ENCODE measurements at places on chromosomes 16 and 17.

- DNase-seq = no peak
These were observed 55.3 kb upstream of the RBFOX3 start for GRCh38 chr17:79666111-79666510.

GRCh38 chr16:76681296-76681695, 404.1 kb downstream of the CNTNAP4 start:
- DNase-seq = no peak

DNA sequence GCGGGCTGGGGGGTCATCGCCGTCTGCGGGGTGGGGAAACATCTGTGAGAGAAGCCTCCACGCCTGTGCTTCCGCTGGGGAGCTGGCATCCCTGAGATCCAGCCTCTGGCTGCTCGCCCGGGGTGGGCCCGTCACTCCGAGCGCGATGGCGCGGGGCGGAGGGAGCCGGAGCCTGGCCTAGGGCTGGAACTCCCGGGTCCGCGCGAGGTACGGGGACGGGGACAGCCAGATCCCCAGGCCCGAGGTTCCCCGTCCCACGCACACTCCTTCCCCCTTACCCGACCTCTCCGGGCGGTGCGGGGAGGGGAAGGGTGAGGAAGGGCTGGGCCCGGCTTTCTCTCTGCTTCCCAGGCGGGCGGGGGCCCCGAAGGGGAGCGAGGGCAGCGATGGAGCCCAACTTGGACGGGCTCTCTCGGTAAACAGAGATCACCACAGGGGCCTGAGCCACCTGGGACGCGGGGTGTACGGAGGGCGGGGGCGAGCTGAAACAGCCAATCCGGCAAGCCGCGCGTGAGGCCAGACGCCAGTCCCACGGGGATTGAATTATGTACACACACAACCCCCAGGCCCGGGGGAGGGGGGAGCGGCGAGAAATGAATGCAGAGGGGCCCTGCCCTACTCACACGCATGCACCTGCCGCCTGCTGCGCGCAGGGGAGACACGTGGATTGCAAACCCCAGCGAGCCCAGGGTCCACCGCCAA, at the start of gene SLC16A11:
TSS of gene SLC16A11 (minus strand) at position 596 of the 702 bp plus-strand sequence. CDS start at position 17, 579 bp downstream.
- DNase-seq = no peak

GRCh38 chr16:22681554-22682291, 132.2 kb upstream of the HS3ST2 start:
- no peak for DNase-seq

DNA sequence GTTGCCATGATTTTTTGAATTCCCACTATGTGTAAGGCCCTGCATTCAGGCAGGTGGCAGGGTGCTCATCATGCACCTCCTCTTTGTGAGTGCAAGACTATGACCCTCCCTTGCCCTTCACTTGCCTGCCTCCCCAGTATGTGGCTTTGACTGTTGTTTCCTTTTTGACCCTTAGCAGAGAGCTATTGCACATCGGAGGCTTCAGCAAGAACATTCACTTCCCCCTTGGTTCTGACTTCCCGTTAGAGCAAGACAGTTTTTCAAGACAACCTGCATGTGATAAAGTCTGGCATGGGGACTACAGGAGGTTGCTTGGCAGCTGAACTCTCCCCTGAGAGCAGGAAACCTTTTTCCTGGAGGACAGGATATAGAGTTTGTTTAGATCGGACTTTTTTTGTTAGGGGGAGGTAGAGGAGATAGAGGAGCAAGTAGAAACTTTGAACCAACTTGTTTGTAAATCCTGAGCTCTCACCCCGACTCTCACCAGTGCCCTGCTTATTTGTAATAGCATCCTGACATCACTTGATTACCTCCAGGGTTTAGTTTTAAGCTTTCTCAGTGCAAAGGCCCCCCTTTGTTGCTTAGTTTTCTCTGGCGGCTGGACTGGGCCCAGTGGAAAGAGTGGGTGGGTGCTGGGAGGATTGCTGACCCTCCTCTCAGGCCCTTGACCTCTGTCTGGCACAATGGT, 34.3 kb downstream of the LIMD2 start:
- DNase-seq = no peak

DNA sequence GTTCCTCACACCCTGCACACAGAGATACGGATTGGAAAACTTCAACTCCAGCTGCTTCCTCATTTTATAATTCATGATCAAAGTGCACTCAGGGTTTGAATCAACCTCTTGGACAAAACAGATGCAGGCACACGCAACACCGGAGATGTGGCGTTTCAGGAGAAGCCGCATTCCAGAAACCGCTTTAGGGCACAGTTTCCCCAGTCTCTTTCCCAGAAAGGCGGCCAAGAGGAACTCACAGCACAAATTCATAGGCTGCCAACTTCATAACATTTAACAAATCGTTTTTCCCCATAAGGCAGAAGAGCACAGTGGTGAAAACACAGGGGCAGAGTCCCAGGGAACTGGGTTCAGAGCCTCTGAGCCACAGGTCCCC, 8.4 kb downstream of the MTHFSD start:
- DNase-seq = no peak

- no peak for DNase-seq
These were observed 51.8 kb downstream of the RAI1 start for GRCh38 chr17:17732892-17733670.

DNA sequence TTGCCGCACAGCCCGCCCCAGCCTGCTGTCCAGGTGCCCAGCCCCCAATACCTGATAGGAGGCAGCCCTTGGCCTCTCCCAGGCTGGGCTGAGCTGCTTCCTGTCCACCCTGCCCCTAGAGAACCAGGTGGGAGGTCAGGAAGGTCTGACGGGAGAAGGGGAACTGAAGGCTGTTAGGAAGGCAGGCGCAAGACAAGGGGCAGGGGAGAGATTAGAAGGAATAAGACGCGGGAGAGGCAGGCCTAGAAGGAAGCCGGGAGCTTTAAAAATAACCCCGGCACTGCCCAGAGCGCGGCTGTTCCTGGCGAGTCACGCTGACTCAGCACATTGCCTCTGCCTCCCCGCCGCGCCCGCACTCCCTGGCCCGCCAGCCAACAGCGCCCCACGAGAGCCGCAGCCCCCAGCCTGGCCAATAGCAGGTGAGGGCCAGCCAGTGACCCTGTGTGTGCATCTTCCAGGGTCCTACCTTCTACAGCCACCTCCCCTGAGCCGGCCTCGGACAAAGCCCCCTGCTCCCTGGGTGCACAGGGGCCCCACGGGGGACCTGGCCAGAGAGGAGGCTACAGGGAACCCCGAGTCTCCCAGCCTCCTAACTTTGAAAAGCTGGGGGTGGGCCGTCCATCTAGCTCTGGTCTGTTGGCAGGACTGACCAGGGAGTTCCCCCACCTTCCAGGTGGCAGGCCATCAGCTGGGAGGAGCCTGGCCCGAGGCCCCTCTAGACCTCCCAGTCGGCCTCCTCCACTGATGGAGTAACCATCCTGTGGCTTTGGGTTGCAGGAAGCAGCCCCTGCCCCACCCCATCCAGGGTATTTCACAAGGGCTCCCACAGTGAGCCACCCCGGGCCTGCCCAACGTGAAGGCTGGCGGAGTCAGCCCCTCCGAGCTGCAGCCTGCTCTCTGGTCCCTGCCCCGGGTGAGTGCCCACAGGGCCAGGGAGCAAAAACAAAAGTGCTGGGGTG, 4.0 kb downstream of the MAFG start:
- DNase-seq = no peak

- DNase-seq = no peak
These were observed 36.8 kb downstream of the ASPA start for GRCh38 chr17:3512505-3513171.

DNA sequence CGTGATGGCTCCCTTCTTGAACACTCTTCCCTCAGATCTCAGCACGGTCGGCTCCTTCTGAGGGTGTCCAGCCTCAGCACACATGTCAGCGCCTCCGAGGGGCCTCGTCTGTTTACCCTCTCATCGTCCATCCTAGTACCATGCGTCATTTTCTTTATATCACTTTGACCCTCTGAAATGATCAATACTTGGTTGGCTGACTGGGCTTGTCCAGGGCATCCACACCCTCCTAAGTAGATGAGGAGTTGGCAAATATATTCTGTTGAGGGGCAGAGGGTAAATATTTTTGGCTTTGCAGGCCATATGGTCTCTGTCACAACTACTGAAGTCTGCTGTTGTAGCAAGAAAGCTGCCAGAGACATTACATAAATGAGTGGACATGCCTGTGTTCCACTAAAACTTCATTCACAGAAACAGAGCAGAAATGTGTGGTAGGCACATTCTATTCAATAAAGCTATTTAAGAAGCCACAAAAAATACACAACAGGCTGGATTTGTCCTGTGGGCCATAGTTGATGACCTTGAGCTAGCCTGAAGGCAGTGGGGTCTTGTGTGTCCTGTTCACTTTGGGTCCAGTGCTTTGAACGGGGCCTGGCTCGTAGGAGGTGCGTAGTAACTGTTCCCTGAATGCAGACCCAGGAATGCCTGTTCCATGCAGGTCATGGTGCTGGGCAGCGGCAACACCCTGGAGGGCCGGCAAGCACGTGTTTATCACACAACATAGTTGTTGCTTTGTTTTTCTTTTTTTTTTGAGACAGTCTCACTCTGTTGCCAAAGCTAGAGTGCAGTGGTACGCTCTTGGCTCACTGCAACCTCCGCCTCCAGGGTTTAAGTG, 185.8 kb downstream of the SNX29 start:
- DNase-seq = no peak

DNA sequence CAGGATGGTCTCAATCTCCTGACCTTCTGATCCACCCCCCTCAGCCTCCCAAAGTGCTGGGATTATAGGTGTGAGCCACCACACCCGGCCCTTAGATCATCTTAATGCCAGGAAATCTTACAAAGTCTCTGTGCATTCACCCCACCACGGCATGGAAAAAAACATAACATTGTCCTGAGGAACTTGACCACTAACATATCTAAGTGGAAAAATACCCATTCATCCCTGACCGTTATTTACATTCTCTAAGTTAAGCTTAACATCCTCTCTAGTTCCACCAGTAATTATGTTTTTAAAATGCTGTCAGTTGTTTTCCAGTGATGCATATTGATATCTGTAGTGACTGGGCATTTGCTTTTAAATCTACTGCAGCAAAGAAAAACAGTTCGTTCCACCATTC, 3.4 kb upstream of the HID1 start:
- DNase-seq = no peak

- no peak for DNase-seq
These were observed 12.7 kb upstream of the N4BP1 start for GRCh38 chr16:48622456-48623303.

- DNase-seq = no peak
These were observed 9.1 kb downstream of the ZSCAN10 start for GRCh38 chr16:3089717-3090592.

GRCh38 chr16:58462089-58462488, 37.9 kb upstream of the NDRG4 start:
- DNase-seq = no peak

- DNase-seq = peak; percentile 85
These were observed 3.3 kb upstream of the NHERF2 start for GRCh38 chr16:2023092-2024031.

DNA sequence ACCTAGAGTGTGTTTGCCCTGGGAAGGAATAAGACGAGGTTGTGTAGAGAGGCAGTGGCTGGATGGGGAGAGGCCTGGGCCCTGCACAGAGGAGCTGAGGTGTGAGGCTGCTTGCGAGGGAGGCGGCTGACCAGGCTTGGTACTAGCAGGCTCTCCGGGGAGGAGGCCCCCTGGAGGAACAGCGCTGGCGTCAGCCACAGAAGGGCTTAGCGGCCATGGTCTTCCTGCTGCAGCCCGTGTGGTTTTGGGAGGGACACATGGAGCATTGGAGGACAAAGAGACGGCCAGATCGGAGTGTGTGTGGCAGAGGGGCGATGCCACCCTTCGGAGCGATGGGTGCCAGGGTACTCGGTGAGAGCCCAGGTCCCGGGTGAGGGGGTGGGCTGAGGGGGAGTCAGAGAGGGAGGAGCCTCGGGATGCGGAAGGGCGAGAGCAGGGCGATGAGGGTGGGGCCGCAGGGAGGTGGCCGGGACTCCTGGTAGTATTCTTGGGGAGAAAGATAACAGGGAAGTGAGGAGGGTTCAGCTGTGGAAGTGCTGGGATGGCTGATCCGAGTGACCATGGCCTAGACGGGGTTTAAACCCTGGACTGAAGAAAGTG, 8.3 kb downstream of the BANP start:
- no peak for DNase-seq

GRCh38 chr17:66379544-66379943, 77.1 kb downstream of the PRKCA start:
- DNase-seq = no peak

- DNase-seq = no peak
These were observed 223.5 kb downstream of the CYB561 start for GRCh38 chr17:63222655-63223054.

GRCh38 chr16:76345163-76345661, 68.0 kb downstream of the CNTNAP4 start:
- no peak for DNase-seq

DNA sequence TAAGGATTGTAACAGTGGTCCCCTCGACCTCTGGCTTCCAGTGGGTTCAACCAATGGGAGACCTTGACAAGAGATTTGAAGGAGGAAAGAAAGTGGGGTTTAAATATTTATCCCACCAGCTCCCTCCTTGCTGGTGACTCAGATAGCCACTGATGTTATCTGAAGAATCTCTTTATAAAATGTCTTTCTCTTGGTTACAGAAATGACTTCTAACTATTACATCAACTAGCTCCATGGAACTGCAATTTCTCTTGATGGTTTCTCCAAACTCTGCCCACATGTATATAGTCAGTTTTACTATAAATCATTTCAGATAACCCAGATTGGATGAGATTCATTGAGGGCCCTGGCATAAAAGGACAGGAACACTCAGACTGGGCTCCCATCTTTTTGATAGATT, 920.2 kb upstream of the SOX9 start:
- DNase-seq = no peak

DNA sequence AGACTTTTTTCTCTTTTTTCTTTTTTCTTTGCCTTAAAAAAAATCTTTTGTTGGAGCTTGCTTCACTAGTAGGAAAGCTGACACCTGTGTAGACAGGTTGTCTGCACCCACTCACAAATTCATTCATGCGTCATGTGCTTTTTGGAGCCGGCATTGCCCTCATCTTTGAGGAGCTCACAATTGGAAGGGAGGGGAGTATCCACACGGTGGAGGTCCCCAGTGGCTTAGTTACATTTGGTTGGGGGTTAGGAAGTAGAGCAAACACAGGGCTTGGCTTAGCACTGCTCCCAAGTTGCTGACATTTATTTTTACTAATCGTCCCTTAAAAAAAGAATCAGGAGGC, 18.7 kb upstream of the MEIOB start:
- DNase-seq = no peak

DNA sequence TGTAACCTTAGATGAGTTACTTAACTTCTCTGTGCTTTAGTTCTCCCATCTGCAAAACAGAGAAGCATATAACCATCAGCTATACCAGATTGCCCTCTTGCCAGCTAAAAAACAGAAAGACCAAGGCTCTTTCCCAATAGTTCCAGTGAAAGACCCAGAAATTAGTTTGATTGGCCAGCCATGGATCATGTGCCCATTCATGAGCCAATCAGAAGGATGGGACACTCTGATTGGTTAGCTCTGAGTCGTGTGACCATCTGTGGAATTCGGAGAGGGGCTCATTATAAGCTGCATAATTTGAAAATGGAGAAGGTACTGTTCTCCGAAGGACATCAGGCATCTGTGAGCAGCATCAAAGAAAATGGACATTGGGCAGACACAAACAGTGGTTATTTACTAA, 155.2 kb downstream of the ABCC12 start:
- no peak for DNase-seq

Measured in stimulated activated CD4-positive, alpha-beta T cell treated with anti-CD3 and anti-CD28 coated beads, TNF-alpha, amount 100 ng/mL, for 48 hours (primary cell).